Caki2 (cell line): ENCODE measurements at places on chromosomes 11 and 22. TPM values are rescaled to one million over a fixed set of nuclear protein-coding genes. Genes with fewer than 3 reads are reported as not detected.

The MS4A8 gene
- total RNA-seq = not detected in 2 replicates

The GVQW3 gene
- 0.09 and 0.34 TPM in 2 replicates for total RNA-seq

The OR9G4 gene
- not detected in 2 replicates for total RNA-seq

The DDIAS gene
- total RNA-seq = 7.2 and 10.1 TPM in 2 replicates

The MUC15 gene
- total RNA-seq = not detected in 2 replicates

The TRPC6 gene
- total RNA-seq = not detected in 2 replicates

The SYNGR1 gene
- total RNA-seq = 33.7 and 47.8 TPM in 2 replicates

The LGALS1 gene
- 5,023 and 5,137 TPM in 2 replicates for total RNA-seq

The CST6 gene
- total RNA-seq = not detected in 2 replicates

The SULT4A1 gene
- total RNA-seq = not detected in 2 replicates

DNA sequence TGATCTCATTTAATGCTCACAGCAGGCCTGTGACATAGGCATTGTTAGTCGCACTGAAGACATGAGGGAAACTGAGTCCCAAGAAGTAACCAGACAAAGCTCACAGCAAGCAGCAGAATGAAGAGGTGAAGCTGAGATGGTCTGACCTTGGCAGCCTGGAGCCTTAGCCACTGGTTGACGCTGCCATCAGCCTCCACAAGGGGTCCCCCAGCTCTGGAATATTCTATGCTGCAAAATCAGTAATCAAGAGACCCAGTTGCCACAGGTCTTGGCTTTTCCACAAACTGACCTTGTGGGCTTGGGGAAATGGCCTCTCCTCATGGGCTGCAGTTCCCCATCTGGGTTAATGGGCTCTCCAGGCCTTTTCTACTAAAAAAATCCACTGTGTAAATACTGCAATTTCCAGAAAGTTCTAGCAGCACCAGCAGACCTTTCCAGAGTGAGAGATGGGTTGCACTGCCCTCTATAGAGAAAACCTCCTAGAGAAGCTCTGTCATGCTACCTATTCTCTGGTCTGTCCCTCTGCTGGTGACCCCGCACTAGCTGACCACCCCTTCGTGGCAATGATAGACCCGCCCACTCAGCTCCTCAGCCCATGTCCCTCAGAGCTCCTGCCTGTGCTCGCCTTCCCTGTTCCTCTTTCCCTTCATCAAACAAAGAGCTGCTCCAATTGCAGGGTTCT lies 22.6 kb upstream of the ISX start:
- no peak for DNase-seq

- no peak for DNase-seq
Measured at GRCh38 chr11:83401506-83402225, 115.5 kb upstream of the CCDC90B start.

- no peak for DNase-seq
Measured at GRCh38 chr11:47950396-47950795, 30.0 kb upstream of the PTPRJ start.

DNA sequence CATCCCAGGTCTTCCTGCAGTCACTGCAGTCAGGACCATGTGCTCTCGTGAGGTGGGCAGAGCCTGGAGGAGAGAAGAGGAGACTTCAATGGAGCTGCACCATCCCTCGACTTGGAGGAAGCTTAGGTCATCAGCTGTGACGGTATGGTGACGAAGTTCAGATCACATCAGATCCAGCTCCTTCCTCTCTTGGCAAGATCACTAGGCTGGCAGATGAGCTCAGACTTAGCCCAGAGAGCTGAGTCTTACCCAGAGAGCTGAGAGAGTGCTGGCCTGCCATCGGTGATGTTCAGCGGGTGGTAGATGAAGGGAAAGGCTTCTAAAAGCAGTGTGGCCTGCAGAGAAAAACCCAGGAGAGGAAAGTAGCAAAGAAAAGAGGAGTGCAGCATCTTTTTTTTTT lies 1.8 kb upstream of the SLC15A3 start:
- no peak for DNase-seq

GRCh38 chr11:121544956-121545355 lies 92.2 kb upstream of the SORL1-AS1 start:
- DNase-seq = no peak

- DNase-seq = no peak
Measured at GRCh38 chr22:26435327-26436093, 6.5 kb downstream of the ASPHD2 start.

DNA sequence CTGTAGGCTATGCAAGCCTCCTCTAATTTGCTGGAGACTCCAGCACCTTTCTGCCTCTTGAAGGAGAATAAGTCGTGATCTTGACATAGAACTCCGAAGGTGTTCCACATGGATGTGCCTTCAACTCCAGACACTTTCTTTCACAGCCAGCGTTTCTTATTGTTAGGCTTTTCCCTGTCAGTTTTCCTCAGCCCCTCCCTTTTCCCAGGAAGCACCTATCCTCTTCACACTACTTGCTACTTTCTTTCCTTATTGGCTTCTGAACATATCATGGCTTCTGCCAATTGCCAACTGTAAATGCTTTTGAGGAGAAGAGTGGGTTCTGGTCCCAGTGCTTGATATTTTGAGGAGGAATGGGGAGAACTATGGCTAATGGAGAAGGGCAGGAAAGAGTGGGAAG lies 216.3 kb upstream of the PGR start:
- DNase-seq = no peak

- no peak for DNase-seq
Measured at GRCh38 chr22:31091106-31091975, 10.2 kb downstream of the SMTN start.

DNA sequence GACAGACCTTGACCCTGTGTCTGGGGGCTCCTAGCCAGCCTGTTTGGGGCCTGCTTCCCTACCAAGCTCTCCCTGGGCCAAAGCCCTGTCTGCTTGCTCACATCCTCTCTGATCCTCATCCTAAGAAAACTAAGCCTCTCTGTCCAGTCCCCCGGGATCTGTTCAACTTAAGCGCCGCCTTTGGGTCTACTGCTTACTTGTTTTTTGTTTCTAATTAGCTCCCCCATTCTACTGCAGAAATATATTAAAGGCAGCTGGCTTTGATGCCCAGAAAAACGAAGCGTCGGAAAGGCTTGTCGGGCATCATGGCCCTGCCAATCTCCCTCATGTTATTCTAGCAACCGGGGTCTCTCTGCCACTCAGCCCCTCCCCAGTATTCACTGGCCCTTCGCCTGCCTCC lies 3.4 kb downstream of the DSCAML1 start:
- DNase-seq = no peak

GRCh38 chr11:27041141-27041899 lies 705 bp downstream of the BBOX1 start:
- no peak for DNase-seq

- no peak for DNase-seq
Measured at GRCh38 chr11:123301013-123301591, 106.1 kb upstream of the CLMP start.

DNA sequence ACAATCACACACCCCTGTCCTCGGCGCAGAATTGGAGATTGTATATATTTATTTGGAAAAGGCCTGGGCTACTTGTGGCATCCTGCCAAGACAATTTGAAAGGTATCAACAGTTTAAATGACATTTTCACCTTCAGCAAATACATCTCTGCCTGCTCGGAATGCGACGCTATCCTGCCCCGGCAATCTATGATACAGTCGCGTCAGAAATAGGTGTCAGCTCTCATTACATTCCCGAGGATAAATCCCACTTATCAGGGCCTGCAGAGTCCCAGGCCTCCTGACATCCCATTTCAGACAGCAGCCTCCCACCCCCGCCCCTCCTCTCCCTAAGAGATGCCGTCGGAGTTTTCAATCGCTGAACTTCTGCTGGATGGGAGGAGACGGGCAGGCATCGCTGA lies 114.7 kb downstream of the BRD1 start:
- no peak for DNase-seq

GRCh38 chr11:133362916-133363315 lies 169.4 kb downstream of the OPCML start:
- DNase-seq = no peak

DNA sequence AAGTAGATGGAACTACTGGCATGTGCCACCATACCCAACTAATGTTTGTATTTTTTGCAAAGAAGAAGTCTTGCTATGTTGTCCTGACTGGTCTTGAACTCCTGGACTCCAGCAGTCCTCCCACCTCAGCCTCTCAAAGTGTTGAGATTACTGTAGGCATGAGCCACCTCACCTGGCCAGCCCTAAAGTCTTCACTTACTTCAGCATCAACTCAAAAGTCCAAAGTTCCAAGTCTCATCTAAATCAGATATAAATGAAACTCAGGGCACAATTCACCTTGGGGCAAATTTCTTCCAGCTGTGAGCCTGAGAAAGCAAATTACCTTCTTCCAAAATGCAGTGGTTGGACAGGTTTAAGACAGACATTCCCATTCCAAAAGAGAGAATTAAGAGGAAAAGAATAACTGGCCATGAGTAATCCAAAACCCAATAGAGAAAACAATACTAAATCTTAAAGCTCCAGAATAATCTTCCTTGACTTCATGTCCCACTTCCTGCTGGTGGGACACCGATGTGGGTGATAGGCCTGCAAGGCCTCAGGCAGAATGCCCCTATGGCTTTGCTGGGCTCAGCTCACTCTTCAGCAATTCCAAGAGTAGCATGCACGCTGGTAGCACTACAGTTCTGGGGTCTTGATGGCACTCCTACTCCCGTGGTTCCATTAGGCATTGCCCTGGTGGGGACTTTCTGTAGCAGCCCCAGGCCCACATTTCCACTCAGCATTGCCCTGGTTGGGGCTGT lies 50.3 kb downstream of the TUG1 start:
- DNase-seq = no peak

DNA sequence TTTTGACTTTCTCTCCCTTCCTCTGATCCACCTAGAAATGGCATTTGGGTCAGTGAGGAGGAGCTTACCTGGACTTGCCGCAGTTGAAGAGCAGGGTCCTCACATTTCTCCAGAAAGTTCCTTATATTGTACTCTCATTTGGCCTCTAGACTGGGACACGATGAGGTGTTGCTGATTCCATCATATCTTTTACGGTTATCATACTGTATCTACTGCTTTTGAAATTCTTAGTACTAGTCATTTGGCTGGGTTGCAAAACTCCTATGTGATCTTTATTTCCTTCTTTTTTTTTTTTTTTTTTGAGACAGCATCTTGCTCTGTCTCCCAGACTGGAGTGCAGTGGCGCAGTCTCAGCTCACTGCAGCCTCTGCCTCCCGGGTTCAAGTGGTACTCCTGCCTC lies 58.7 kb upstream of the FAM181B start:
- no peak for DNase-seq

GRCh38 chr22:19488884-19489843 lies 9.4 kb downstream of the CDC45 start:
- DNase-seq = peak; percentile 18

GRCh38 chr11:61868571-61869428 lies 22.5 kb downstream of the FADS3 start:
- DNase-seq = no peak

GRCh38 chr11:32821517-32821916 lies 8.2 kb upstream of the PRRG4 start:
- peak; percentile 13 for DNase-seq

GRCh38 chr11:60281485-60281884 lies 1.0 kb downstream of the MS4A4A start:
- no peak for DNase-seq

DNA sequence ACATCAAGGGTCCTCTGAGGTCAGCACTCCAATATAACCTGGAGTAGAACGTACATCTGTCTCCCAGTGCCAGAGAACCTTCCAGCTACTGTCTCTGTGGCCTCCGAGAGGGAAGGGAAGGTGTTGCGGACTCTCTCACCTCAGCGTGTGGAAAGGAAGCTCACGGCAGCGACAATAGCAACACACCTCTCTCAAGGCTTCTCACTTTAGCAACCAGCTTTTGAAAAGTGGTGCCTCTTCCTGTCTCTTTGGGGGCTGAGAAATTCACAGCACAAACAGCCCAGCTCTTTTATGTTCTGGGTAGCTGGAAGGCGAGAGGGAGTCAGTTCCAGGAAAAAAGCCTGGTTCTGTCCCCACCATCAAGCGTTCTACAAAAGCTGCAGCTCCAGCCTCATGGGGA lies 156.9 kb upstream of the TBCEL start:
- DNase-seq = no peak

- no peak for DNase-seq
Measured at GRCh38 chr11:126290887-126291286, 8.0 kb downstream of the TIRAP start.

DNA sequence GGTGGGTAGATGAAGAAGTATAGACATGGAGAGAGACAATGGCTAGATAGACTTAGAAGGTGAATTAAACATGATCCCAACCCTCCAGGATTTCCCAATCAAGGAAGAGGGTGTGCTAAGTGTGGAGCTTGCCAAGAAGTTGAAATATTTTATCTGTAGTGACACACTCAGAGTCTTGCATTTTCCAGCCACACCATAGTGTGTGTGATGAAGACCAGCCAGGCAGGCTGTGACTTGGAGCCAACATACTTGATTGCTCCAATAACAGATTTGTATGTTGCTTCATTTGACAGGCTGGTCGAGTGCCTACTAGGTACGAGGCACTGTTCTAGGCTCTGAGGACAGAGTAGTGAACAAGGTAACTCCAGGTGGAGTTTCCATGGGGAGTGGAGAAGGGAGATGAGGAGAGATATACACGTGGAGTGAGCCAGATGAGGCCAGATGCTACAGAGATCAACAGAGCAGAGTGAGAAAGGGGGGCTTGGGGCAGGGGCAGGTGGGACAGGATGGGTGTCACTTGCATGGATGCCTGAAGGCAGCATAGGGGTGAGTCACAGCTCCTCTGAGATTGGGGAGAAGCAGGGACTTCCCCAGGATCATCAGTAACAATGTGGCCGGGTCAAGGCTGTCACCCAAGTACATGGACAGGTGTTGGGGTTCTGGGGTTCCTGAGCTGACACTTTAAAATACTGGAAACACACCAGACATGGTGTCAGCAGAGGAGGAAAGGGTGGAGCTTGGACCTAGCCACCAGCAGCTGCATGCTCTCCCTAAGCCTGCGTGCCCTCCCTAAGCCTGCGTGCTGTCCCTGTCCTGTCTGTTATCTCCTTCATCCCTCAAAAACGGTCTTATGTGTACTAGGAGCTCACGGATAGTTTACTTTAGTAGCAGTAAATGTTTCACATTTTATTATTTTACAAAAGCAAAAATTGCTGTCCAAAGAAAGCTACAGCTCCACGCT lies 23.6 kb downstream of the PDGFB start:
- no peak for DNase-seq

DNA sequence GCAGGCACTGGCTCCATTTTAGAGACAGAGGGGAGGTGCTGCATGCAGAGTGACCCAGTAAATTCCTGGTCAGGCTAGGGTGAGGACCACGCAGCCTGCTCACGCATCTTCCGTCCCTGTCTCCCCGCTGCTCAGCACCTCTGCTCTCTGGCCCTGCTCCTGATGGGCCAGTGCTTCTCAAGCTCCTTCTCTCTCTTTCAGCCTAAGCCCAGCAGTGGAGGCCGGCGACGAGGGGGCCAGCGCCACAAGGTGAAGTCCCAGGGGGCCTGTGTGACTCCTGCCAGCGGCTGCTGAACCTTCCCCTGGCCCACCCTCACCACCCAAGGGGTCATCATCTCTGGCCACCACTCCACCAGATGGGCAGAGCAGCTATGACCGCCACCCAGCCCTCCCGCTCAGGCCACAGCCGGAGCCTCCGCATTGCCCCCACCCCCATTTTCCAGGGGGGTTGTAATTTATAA lies 24.7 kb downstream of the GTPBP1 start:
- no peak for DNase-seq

DNA sequence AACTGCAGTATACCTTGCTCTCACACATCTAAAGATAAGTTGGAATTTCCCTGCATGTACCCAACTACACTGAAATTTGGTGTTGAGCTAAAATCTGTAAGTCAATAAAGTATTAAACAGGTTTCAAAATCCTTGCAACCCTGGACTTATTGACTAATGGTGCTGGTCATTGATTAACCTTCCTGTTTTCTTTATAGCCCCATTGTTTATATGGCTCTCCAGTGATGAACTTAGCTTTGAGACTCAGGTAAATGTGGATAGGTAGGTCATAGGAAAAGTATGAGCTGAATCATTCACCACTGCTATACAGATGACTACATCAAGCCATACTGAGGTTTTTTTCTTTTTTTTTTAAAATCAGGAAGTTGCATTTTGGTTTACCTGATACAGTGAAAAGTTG lies 132.7 kb downstream of the FAT3 start:
- DNase-seq = peak; percentile 57
